Activated CD4-positive, alpha-beta T cell treated with anti-CD3 and anti-CD28 coated beads, Interleukin-2, amount 10 ng/mL, durations not matched to agents 7 days and 5 days (primary cell): ENCODE measurements at places on chromosomes 12 and 14.

DNA sequence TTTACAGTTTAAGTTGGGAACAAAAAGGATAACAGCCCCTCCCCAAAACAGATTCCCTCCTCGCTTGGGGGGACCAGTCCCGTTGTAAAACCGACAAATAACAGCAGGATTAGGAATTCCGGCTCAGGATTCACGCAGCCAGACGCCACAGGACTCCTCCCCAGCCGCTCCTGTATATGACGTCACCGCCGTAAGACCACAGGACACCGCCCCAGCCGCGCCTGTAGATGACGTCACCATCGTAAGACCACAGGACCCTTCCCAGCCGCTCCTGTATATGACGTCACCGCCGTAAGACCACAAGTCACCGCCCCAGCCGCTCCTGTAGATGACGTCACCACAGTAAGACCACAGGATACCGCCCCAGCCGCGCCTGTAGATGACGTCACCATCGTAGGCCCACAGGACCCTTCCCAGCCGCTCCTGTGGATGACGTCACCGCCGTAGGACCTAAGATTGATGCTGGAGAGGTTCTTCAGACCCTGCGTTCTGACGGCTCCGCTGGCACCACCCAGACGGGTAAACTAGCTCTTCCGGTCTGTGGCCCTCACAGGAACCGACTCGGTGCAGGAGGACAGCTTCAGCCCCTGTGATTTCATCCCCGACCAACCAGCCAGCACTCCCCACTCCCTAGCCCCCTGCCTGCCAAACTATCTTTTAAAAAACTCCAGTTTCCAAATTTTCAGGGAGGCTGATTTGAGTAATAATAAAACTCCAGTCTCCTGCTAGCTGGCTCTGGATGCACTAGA lies 43.9 kb upstream of the FBRSL1 start:
- peak; percentile 65 for DNase-seq

DNA sequence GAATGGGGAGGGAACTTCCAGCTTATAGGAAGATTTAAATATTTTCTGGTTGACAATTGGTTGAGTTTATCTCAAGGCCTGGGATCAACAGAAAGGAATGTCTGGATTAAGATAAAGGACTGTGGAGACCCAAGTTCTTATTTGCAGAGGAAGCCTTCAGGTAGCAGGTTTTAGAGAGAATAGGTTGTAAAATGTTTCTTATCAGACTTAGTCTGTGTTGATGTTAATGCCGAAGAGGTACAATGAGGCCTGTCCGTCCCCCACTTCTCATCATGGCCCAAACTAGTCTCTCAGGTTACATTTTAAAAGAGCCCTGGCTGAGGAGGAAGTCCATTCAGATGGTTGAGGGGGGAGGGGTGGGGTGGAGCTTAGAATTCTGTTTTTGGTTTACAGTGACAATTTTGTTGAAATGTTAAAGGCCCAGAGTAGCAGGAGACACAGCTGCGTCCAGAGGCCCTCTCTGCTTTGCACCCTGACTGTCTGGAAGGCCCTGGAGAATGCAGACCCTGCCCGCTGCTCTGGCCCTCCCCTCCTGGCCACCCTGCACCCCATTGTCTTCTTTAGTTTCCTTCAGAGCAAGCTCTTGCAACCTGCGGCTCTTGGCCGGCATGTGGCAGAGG lies 672.5 kb upstream of the TMEM132C start:
- no peak for DNase-seq

- DNase-seq: no peak
Observed at GRCh38 chr12:39116861-39117260, 211.5 kb upstream of the CPNE8 start.

GRCh38 chr12:19234171-19234704 lies 104.7 kb downstream of the PLEKHA5 start:
- no peak for DNase-seq

DNA sequence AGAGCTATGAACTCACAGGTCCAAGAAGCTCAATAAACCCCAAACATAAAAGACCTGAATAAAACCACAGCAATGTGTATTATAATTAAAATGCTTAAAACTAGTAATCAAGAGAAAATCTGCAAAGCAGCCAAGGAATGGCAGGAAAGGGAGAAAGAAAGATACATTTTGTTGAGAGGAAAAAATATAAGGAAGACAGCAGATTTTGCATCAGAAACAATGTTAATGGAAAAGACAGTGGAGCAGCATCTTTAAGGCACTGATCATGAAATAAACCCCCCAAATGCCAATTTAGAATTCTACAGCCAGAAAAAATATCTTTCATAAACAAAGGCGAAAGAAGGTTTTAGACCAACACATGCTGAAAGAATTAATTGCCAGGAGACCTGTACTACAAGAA lies 39.3 kb downstream of the RAN start:
- DNase-seq: no peak

GRCh38 chr12:59059088-59059935 lies 139.0 kb upstream of the LRIG3 start:
- no peak for DNase-seq

GRCh38 chr12:31835276-31835882 lies 106.6 kb upstream of the AMN1 start:
- no peak for DNase-seq

- DNase-seq: peak; percentile 37
Observed at GRCh38 chr12:55642669-55643068, 6.0 kb downstream of the OR10P1 start.

DNA sequence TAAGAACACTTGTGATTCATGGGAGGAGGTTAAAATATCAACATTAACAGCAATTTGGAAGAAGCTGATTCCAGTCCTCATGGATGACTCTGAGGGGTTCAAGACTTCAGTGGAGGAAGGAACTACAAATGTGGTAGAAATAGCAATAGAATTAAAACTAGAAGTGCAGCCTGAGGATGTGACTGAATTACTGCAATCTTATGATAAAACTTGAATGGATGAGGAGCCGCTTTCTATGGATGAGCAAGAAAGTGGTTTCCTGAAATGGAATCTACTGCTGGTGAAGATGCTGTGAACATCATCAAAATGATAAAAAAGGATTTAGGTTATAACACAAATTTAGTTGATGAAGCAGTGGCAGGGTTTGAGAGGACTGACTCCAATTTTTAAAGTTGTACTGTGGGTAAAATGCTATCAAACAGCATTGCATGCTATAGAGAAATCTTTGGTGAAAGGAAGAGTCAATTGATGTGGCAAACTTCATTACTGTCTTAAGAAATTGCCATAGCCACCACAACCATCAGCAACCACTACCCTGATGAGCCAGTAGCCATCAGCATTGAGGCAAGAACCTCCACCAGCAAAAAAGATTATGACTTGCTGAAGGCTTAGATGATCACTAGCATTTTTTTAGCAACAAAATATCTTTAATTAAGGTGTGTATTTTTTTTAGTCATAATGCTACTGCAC lies 25.9 kb upstream of the MTERF2 start:
- DNase-seq: no peak

DNA sequence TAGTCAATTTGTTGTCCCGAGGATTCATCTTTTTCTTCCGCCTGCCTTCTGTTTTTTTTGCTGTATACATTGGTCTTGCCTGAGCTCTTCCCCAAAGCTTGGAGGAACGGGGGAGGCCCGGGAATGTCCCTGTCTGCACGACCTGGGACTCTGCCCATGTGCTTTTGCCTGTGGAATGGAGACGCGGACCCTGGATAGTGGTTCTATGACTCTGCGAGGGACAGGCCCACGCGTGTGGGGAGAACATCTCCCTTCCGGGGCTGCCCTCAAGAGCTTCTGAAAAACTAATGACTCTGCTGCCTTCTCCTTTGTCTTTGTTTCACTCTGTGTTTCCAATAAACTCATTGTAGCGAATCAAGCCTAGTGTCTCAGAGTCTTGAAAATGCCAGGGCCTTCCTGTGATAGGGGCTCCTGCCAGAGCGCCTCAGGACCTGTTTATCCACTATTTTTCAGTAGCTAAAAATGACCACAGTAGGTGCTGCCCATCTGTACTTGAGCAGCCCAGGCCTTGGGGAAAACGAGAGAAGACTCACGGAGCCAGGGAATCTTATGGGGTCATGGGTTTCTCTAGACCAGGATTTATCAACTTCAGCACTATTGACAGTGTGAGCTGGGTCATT lies 12.3 kb downstream of the KRT83 start:
- no peak for DNase-seq

GRCh38 chr12:6965714-6966113 lies 4.8 kb downstream of the PHB2 start:
- DNase-seq: no peak

DNA sequence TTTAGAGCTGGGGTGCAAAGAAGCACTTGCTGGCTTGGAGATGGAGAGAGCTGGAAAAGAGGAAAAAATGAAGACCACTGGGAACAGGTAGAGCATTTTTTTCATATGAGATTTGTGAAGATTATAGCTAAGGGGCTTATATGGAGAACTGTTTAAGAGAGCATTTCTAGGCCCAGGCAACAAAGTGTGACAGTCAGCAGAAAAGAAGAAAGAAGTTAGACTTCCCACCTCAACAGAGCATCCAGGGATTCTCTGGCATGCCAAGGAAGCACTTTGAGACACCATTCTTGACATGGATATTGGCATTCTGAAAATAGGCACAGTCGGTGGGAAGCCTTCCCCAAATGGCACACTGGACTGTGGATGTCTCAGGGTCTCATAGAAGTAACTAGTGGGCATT lies 195.5 kb downstream of the KLHL28 start:
- DNase-seq: no peak

DNA sequence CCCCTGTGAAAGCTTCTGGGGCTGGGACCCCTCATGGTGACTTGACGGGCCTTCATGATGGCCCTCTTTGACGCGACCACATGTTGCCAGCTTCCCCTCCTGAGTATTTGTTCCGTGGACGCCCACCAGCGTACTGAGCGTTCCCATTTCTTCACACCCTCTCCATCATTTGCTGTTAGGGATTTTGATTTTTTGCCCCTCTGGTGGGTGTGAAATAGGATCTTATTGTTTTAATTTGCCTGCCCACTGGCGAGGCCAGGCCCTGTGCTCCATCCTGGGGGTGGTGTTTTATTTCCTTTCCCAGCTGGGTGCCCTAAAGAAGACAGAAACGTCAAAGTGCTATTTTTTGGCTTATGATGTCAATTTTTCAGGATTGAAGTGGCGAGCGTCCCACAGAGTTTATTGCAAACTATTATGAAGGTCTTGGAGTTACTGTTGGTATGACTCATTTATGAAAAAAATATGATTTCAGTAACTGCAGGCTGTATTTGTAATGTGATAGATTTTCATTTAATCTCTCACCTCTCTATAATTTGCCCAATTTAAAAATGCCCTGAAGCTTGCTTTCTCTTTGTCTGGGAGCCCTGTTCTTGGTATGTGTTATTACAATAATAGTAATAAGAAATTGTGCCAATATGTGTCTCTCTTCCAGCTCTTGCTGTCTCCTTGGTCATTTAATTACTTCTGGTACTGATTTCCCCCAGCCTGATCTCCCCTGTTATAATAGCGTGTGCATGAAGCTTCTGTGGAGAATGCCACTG lies 99.6 kb downstream of the SLC25A47 start:
- DNase-seq: no peak

GRCh38 chr12:26648584-26648983 lies 184.4 kb downstream of the ITPR2 start:
- DNase-seq: no peak

DNA sequence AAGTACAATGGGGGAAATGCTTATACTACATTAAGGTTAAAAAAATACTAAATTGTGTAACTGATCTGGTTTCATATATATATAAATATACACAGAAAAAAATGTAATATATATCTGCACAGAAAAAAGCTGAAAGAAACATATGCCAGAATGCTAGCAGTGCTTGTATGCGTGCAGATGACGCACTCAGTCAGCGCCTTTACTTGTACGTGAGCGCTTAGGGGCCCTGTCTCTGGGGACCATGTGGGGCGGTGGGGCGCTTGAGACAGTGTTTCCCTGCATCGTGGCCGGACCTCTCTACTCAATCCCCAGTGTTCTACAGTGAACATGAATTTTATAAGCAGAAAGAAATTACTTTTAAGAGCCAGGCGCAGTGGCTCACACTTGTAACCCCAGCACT lies 7.0 kb downstream of the ANKRD9 start:
- DNase-seq: no peak

- DNase-seq: no peak
Observed at GRCh38 chr12:5909560-5909959, 35.5 kb downstream of the ANO2 start.

DNA sequence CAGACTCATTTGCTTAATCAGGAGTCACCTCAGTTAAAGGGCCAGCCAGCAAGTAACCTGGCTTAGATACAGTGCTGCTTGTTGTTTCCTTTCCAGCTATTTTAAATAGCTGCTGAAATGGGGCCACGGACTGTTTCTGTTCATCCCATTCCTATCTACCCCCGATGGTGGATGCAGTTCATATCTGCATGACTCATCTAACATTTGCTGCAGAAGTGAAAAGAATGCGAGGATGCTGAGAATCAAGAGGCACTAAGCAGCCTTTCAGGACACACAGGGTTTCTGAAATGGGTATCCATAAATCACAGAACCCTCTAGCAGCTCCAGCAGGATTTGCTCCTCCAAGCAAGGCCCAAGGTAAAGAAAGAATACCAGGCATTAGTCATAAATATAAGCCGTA lies 60.2 kb upstream of the RTRAF start:
- DNase-seq: no peak

- DNase-seq: no peak
Observed at GRCh38 chr12:44852483-44852882, 23.6 kb downstream of the NELL2 start.

- no peak for DNase-seq
Observed at GRCh38 chr14:93301821-93302447, 30.9 kb downstream of the BTBD7 start.

DNA sequence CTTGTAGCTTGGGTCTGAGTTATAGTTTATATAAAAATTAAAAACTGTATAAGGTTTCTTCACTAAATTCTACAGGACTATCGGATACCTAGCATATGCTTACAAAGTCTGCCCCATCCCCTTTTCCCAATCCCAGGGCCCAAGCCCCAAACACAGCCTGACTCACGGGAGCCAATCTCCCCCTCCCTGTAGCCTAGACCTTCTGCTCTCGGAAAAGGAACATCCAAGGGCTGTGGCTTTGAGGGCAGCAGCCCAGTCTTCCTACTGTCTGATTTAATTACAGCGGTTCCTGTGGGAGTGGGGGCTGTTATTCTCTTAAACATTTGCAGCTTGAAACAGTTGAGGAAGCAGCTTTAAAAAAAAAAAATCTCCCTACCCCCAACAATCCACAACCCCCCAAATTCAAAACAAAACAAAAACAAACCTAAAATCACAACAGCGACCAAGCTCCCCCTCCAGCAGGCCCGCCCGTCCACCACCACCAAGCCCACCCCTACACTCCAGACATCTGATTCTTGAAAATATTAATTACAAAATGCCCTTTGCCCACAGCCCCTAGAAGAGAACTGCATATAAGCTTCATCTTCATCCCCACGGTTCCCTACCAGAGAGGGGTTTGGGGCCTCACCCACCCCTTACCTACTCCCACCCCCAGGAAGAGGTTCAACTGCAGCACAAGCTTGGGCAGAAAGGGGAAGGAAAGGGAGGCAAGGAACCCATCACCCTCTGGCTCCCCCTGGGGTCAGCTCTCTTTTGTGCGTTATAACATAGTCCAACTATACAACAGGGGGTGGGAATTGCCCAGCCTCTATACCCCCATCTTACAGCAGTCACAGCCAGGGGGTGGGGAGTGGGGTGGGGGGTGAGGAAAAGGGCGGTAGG lies 1.1 kb upstream of the PRKAG1 start:
- DNase-seq: peak; percentile 54

GRCh38 chr12:113638460-113638775 lies 166.7 kb upstream of the LHX5 start:
- DNase-seq: no peak
